Stimulated activated CD4-positive, alpha-beta T cell treated with anti-CD3 and anti-CD28 coated beads, Interleukin-15, amount 100 ng/mL, for 1 hour (primary cell): ENCODE measurements at places on chromosomes 13 and 19.

GRCh38 chr13:106681536-106681935 is 113.6 kb upstream of the ARGLU1 start:
- DNase-seq, result no peak

DNA sequence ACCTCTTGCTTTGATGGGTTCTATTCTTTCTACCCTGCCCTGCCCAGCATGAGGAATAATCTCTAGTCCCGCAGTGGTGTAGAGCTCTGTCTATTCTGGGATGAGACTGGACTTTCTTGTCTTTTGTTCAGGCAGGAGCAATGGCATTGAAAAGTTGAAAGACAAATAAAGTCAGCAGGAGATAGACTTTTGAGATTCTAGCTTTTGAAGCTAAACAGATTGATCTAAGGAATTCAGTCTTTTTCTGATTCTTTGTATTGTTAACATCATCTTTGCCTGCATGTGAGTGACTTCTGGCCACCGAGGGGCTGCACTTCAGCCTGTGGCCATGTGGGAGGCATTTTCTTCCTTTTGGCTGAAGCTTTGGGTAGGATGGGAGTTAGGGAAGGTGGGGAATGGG is 132.4 kb downstream of the MRPL57 start:
- DNase-seq, result no peak

DNA sequence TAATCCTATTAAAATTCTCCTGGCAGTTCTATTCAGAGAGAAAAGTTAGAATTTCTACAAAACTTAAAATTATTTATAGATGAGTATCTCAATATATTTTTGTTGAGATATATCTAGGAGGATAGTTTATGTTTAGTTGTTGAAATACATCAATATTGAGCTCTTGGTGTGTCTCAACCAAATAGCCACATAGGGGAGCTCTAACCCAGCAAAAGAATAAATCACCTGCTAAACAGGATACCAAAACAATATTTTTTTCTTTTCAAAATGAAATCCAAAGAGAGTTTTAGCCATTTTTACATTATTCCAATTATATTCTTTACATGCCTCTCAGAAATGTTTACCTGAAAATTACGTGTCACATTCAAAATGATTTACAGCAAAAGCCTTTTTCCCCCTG is 954.7 kb downstream of the SLITRK6 start:
- no peak for DNase-seq

DNA sequence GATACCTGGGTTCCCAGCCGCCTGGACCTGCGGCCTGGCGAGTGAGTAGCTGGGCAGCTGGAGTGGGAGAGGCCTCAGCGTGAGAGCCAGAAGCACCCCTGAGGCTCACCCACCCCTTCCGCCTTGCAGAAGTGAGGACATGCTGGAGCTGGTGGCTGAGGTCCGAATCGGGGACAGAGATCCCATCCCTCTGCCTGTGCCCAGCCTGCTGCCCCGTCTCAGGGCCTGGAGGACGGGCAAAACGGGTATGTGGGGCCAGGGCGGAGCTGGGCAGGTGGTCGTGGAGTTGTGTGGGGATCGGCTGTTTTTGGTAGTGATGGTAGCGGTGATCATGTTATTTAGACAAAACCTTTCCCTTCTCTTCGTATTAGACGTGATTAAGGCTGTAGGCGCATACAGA is 4.6 kb downstream of the SCAF1 start:
- DNase-seq, result no peak

GRCh38 chr19:1945899-1946298 is 4.9 kb downstream of the CSNK1G2 start:
- no peak for DNase-seq

DNA sequence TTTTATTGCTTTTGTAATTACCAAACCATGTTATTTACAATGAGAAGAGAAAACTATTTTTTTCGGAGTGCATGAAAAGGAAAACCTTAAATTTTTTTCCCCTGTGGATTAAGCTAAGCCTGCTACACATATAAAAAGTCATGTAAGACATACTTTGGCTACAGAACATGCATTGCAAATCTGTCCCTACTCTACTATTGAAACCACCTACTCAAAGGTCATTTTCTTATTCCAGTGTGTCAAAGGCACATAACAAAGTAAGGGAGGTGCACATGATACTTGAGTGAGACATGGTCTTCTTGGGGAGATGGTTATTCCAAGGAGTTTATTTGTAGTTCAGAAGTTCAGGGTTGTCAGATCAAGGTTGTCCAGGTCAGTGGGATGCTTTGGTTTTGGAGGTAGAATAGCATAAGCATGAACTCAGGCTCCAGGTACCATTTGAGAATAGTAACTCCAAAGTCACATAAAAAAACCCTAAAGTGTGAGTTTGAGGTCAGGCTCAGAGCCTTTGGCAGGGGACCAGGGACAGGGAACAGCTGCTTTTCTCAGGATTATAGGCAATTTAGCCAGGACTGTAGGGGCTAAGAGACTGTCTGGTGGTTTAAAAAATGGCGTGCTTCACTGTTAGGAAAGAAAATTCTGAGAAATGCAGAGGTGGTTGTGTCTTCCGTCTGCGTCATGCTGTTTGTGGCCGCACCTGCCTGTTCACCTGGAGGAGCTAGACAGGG is 15.4 kb downstream of the FARP1 start:
- DNase-seq, result no peak

DNA sequence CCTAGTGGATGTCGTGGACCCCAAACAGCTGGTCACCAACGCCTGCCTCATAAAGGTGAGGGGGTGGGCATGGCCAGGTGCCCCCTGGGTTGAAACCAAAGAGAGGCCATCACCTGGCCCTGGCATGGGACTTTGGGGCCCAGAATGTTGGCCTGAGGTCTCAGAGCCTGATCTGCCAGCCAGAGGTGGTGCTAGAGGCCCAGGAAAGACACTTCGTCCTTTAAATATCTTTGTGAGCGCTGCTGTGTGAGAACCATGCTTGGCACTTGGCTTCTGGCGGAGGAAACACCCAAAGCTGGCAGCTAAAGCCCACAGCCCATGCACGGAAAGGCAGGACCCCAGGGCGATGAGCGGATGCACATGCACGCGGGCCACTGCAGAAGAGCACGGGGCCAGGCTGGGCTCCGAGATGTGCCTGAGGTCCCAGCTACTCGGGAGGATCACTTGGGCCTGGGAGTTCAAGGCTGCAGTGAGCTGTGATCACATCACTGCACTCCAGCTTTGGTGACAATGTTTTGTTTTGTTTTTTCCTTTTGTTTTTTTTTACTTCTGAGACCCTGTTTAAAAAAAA is 4.3 kb upstream of the ADM5 start:
- no peak for DNase-seq

DNA sequence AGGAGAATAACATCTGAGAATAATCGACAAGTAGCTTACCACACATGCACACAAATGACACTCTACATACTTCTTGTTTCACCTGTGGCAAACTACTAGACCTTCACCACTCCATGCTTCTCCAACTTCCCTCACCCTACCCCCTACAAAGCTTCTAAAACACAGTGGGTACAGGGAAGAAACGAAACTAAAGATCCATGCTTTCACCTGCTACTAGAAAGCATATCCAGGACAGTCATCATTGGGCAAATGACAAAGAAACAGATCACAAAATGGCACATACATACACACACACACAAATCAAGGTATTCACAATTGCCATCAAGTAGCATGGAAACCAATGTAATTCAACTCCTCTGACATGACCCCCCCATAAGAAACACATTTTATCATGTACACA is 10.6 kb downstream of the BRD4 start:
- DNase-seq, result no peak

DNA sequence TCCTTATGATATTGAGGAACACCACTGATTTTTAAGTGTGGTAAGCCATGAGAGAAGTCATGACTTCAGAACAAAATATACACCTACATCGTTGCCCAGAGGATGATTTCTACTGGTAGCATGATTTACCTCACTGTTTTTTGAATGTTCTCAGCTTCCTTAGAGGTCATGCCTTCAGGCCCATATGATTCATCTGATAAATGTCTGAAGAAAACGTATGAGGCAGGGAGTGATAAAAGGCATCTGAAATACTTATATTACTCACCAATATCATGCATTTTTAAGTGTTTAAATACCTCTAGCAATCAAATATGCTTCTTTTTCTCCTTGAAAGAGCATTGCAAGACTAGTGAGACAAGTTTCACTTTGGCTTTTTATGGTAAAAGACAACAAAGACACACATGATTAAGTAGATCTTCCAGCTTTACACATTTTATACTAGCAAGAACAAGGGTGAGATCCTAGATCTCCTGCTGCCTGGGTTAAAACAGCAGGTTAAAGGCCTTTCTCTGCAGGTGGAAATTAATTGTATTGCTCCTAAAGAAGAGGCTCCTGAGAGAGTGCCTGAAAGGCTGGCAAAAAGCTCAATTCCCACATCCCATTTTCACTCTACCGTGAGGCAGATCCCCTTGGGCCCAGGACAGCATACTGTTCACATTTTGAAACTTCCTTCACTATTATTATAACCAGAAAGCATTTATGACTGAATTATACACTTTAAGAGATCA is 432.4 kb downstream of the SLITRK1 start:
- no peak for DNase-seq
